Stimulated activated CD4-positive, alpha-beta T cell treated with anti-CD3 and anti-CD28 coated beads, TNF-alpha, amount 100 ng/mL, for 4 hours (primary cell): ENCODE measurements at places on chromosomes 4 and X.

GRCh38 chr4:76357981-76358380 lies 51.4 kb downstream of the STBD1 start:
- DNase-seq: no peak

GRCh38 chr4:6908432-6909112 lies 1.1 kb upstream of the TBC1D14 start:
- no peak for DNase-seq

DNA sequence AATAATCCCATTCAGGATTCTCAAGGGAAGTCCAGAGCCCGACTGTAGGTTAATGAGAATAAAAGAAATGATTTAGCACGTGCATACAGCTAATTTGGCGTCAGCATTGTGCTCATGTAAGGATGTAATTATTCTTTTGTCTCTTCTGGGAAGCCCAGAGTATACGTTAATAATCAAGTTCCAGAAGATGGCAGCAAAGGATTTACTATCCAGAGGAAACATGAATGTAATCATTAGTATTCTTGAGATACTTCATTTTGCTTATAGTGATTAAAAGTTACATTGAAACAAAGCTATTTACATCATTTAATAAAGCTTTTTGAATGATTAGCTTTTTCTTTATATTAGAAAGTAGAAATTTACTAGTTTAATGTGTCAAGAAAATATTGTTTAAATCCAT lies 27.1 kb upstream of the MAP9 start:
- no peak for DNase-seq

- DNase-seq: no peak
These were observed 3.6 kb downstream of the STARD8 start for GRCh38 chrX:68651110-68651509.

DNA sequence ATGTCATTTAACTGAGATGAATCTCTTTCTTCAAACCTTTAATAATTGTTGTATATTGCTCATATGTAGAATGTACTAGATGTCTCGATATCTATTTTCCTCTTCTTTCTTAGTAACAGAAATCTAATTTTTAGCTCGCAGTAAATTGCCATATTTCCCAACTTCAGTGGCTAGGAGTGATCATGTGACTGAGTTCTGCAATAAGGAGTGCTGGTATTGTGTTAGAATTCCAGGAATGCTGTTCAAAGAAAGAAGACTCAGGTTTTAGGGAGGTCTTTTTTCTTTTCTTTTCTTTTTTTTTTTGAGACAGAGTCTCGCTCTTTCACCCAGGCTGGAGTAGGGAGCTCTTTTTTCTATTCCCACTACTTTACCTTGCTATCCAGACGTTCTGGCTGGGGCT lies 81.7 kb downstream of the SLC10A7 start:
- no peak for DNase-seq

GRCh38 chr4:127000846-127001245 lies 631.9 kb upstream of the INTU start:
- no peak for DNase-seq

GRCh38 chr4:159021597-159022385 lies 81.1 kb upstream of the RAPGEF2 start:
- no peak for DNase-seq

DNA sequence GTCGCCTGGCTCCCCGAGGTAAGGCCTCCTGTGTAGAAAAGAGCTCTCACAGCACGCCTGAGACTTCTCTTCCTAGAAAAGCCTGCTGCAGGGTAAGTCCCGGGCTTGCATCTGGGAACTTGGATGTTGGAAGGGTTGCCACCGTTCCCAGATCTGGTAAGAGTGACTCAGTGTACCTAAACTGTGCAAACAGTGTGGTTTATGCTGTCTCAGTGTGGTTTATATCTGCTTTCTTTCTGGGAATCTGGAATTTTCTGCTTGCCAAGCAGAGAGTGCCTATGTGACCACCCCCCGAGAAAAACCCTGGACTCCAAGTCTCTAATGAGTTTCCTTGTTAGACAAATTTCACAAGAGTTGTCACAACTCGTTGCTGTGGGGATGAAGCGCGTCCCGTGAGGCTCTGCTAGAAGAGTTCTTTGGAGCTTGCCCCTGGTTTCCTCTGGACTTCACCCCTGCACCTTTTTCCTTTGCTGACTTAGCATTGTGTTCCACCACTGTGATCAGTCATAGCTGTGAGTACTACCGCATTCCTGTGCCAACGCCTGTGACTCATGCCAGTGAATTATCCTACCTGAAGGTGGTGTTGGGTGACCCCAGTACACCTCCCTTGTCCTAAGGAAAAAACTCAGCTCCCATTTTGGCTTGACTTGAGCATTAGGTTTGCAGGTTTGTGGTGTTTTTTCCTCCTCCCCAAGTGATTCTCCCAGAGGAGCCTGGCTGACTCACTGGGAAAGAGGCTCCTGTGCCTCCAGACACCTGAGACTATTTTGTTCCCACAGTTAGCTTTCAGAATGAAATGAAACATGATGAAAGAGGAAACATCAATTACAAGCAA lies 14.5 kb downstream of the SLC2A9 start:
- DNase-seq: no peak

DNA sequence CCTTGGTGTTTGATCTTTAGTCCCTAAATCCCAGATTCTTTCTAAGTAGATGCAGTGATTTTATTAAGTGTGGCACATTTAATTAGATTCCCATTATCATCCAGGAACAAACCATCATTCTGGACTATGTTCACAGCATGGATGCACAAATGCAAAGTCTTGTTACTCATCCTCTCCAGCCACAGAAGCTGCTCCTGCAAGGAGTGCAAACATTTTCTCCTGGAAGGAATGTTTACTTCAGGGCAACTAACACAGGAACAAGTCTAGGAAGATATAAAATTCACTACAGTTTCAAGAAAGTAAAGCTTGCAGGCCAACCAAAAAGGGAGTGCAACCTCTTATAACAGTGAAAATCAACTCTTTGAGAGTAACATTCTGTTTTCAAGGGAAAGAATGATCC lies 106.0 kb downstream of the IQCM start:
- no peak for DNase-seq

DNA sequence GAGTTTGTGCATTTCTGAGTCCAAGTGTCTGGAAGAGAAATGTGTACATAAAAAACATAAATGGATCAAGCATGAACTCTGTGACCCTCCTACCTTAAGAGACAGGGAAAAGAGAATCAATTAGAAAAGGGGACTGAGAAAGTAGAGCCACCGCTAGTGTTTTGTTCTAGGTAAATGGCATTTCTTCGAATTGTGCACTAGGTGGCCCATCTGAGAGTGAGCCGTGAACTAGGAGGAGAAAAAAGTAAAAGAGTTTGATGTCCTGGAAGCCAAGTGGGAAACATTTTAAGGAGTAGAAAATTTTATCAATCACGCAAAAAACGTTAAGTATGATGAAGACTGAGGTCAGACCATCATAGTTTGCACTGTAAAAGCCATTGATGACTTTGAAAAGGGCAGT lies 55.1 kb downstream of the NAF1 start:
- no peak for DNase-seq

DNA sequence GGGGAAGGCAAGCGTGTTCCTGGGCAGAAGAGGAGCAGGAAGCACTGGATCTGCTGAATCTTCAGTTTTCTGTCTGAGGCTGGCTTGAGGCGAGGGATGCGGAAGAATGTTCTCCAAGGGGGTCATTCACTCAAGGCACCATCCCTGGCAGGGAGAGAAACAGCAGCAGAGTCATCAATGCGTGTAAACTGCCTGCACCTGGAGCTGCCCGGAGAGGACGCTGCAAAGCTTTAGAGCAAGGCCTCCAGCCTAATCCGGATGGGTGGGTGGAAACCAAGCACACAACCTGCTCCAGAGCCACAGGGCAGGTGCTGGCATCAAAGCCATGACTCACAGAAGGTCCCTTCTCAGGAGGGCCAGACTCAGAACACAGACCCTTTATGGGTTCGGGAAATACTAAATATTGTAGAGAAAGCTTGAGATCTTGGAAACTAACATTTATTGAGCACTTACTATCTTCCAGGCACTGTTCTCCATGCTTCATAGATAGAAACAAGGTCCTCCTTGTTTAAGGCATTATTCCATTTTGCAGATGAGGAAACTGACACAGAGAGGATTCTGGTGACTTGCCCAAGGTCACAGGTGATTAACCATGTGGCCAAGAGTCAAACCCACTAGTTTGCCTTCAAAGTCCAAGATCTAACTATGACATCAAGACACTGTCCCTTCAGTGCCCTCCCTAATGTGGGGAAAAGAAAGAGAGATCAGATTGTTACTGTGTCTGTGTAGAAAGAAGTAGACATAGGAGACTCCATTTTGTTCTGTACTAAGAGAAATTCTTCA lies 7.7 kb downstream of the PROM1 start:
- no peak for DNase-seq

GRCh38 chrX:118519411-118520215 lies 24.0 kb downstream of the DOCK11 start:
- DNase-seq: no peak

GRCh38 chrX:118183606-118184005 lies 67.0 kb upstream of the KLHL13 start:
- no peak for DNase-seq

- peak; percentile 2 for DNase-seq
These were observed 807 bp downstream of the PGRMC1 start for GRCh38 chrX:119236623-119237561.

DNA sequence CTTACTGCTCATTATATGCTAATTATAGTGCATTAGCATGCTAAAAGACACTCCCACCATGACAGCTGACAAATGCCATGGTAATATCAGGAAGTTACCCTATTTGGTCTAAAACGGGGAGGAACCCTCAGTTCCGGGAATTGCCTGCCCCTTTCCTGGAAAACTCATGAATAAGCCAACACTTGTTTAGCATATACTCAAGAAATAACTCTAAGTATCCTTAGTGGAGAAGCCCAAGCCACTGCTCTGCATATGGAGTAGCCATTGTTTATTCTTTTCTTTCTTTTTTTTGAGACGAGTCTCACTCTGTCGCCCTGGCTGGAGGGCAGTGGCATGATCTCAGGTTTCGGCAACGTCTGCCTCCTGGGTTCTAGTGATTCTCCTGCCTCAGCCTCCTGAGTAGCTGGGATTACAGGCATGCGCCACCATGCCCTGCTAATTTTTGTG lies 15.5 kb downstream of the NUDT6 start:
- DNase-seq: no peak

DNA sequence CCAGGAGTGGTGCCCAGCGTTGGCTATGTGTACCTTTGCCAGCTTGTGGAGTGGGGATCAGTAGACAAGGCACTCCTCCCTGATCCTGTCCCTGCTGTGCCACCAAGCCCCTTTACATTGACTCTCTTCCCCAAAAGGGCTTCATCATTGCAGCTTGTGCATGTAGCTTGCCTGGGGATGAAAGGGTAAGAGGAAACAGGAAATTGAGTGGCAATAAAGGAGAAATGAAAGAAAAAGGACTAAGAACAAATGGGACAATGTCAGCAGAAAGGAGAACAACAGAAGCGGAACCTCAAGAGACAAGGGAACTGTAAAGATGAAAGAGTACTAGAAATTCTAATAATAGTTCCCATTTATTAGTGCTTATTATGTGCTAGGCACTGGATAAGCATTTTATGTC lies 8.7 kb upstream of the IL13RA1 start:
- DNase-seq: no peak

DNA sequence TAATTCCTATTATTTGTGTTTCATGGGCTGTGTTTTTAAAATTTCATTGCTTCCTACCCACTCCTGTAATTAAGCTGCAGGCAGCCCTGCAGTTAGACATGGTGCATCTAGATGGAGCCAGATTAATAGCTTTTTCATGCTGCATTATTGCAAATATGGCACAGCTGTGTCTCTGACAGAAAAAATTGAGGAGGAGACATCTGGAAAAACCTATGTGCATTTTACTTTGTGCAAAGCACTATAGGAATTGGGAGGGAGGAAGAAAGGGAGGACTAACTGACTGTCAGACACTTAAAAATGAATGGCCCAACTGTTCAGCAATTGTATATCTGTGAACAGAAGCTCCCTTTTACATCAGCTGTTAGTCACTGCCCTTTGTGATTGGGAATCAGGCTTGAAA lies 8.1 kb upstream of the RPGR start:
- no peak for DNase-seq

DNA sequence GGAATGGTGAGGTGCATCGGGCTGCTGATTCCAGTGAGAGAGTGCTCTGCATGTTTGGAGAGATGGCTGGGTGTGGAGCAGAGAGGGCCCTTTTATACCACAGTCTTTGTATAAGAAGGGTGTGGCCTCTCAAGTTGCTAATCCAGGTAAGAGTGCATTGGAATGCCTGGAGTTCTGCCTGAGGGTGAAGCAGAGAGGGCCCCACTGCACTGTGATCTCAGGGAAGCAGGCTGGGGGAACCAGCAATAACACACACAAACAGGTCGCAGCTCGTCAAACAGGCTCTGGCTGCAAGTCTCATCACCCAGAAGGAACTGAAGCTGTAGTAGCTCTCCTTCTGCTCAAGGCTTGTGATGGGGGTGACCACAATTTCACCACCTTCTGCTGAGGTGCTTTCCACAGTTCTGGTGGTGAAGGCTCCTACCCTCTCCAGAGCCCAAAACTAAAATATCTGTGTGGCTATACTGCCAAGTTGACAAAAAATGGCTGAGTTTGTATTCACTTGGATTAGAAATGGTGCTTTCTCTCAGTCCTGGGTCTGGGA lies 687.4 kb upstream of the HS3ST1 start:
- DNase-seq: no peak

GRCh38 chrX:9682456-9682855 lies 83.2 kb downstream of the GPR143 start:
- DNase-seq: no peak

- DNase-seq: no peak
These were observed 616.2 kb upstream of the GRIA3 start for GRCh38 chrX:122567911-122568310.

GRCh38 chr4:26076000-26076587 lies 162.1 kb downstream of the SMIM20 start:
- DNase-seq: no peak

DNA sequence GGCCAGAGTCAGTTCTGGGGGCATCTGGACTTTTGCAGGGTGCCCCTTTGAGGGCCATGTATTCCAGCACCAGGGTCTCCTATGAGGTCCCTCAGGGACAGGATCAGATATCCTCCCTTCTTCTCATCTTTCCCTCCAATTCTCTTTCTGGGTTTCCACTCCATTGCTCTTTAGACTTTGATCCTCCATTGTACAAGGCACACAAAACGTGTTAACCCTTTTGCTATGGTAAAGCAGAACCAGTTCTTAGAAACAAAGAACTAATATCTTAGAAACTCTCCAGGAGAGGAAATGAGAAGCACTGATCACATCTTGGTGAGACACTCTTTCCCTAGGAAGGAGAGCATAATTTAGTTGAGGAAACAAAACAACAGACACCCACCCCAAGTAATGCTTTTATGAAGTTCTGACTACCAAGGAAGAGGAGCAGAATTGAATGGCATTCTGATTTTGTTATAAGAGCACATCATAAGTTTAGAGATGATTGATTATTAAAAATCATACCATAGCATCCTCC lies 200.7 kb upstream of the NPY2R start:
- no peak for DNase-seq

GRCh38 chr4:154319736-154320135 lies 171.9 kb downstream of the DCHS2 start:
- DNase-seq: no peak
